ENCODE measurements at places on chromosomes 16 and 17.

DNA sequence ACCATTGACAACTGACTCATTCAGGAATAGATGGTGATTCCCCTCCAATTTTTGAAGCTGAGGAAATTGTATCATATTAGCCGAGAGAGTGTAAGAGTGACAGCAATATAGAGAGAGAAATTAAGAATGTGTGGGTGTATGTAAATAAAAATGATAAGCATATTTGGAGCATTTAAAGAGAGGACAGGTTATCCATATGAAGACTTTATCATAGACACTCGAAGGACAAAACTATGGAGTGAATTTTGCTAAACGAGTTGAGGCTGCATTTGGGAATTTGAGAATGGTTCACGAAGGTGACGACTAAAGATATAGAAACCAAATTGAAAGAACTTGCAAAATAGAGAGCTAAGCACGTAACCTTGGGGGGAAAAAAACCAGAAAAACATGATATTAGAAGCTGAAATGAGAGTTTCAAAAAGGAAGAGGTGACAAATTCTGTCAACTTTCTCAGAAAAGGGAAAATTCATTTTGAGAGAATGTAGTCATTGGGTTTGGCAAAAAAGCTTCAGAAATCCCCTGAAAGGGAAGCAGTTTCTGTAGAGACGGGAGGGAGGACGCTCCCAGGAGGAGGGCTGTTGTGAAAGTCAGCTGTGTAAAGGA is 129.7 kb downstream of the KCNJ2 start:
- no peak for DNase-seq

DNA sequence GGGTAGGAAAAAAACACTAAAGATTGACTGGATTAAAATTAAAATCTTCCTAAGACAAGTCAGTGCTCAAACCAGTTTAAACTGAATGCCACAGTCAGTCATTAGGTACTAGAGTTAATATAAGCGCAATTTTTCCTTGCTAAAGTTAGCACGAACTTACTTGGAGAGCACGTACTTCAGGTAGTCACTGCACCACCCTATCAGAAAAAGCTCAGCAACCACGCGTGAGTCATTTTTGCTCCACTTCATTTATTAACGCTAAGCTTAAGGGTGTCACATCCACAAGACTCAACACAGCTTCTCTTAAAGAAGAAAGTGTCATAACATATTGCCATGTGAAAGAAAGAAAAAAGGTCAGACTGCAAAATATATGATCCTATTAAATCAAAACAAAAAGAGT is 53.1 kb downstream of the TEX2 start:
- no peak for DNase-seq

GRCh38 chr17:61361084-61361483 is 38.6 kb upstream of the TBX2 start:
- DNase-seq = no peak

DNA sequence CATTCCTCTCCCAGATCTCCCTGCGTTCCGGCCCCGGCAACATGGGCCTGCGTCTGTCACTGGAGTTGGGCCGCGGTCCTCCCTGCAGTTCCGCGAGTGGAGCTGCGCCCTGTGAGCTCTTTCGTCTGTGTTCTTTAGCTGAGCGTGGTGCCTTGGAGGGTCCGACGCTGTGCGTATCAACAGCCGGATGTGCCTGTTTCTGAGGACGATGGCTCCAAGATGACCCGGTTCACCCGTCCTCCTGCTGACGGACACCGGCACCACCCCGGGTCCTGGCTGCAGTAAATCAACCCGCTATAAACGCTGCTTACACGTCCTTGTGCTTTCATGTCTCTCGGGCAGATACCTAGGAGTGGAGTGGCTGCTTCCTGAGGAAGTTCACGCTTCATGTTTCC is 44.8 kb upstream of the GNG13 start:
- DNase-seq = no peak

DNA sequence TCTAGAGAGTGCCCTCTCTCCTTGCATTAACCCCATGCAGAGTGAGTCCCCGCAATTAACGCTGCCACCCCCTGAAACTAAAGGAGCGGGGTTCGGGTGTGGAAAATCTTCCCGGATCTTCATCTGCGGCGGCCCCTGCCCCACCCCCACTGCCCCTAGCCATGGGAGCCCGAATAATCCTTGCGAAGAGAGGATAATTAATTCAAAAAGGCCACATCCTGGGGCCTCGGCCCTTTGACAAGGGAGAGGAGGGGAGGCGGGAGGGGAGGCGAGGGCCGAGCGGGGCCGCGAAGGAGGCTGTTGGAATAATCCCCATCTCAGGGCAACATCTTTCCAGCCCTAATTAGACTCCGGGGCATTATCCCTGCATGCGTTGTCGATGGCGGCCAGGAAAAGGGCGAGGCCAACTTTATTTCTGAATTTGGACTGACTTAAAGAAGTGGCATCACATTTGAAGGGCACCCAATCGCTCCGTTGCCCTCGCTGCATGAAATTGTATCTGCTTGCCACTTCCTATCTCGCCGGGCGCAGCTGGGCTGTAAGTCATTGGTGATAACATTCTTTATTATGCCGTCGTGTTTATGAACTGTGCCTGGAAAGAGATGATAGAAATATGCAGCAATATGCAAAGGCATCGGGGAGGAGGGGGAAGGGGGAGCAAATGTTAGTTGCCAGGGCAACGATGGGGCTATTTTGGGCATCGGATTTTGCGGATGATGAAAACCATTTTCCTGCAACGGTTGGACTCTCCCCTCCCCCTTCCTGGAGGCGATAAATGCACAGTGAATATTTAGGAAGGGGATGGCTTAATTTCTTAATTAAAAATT is 387.1 kb upstream of the TNRC6C start:
- DNase-seq = peak; percentile 86

- no peak for DNase-seq
These were observed 12.7 kb downstream of the SCGB1C2 start for GRCh38 chr17:149897-150584.

GRCh38 chr17:72635034-72635635 is 457.4 kb downstream of the SLC39A11 start:
- no peak for DNase-seq

- DNase-seq = no peak
These were observed 232.8 kb downstream of the CCDC182 start for GRCh38 chr17:57512258-57512657.

DNA sequence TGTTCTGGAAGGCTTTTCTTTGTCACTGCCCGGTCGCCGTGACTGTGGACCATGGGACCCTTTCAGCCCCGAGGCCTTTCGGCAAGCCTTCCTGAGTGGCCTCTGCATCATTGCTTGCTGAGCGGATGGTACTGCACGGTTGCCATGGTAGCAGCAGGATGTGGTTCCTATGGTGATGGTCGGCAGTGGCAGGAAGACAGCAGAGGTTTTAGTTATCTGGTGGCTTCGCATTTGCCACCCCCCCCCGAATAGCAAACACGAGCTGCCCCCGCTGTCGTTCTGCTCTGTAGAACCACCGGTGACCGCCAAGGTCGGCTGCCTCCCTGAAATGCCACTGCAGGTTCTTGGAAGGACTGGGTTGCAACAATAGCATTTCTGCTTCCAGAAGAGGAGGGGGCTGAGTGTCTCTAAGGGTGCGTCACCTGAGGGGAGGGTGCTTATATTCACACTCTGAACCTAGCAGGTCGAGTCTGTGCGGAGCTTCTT is 76.6 kb downstream of the CMIP start:
- no peak for DNase-seq

- DNase-seq = no peak
These were observed 17.1 kb downstream of the SAP30BP start for GRCh38 chr17:75684249-75684648.

DNA sequence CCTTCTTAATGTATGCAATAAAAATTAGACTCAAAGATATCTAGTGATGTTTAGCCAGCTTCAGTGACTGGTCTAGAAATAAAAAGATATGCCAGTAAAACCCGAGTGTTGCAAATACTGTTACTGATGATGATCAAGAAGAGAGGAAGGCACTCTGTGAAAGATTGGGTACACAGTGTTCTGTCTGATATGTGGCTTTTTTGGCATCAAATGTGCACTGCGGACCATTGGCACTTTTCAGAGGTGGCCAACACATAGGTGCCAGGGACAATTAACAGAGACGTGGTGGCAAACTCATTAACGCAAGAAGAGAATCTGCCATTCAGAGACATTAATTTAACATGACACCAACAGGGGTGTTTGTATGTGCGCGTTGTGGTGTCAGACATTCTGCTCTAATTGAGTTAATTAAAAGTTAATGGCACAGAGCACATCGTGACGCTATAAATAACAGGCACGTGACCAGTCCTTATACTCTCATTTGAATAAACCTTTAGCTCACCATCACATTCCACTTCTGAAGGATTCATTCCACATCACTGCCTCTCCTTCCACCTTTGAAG is 549.3 kb upstream of the HSBP1 start:
- no peak for DNase-seq

DNA sequence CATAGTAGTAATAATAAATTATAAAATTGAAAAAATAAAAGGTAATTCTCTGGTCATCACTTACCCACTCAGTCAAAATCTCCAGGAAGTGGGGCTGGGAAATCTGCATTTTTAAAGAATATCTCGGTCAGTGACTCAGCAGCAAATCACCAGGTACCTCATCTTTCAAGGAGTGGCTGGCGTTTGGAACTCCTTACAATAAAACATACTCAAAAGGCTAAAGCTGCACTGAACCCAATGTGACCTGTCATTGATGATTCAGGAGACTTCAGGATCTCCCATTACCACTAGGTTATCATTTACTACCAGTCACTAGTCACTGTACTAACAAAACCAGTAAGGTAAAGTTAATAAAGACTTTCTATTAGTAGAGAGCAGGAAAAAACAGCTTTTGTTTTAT is 21.5 kb upstream of the RFFL start:
- DNase-seq = no peak

DNA sequence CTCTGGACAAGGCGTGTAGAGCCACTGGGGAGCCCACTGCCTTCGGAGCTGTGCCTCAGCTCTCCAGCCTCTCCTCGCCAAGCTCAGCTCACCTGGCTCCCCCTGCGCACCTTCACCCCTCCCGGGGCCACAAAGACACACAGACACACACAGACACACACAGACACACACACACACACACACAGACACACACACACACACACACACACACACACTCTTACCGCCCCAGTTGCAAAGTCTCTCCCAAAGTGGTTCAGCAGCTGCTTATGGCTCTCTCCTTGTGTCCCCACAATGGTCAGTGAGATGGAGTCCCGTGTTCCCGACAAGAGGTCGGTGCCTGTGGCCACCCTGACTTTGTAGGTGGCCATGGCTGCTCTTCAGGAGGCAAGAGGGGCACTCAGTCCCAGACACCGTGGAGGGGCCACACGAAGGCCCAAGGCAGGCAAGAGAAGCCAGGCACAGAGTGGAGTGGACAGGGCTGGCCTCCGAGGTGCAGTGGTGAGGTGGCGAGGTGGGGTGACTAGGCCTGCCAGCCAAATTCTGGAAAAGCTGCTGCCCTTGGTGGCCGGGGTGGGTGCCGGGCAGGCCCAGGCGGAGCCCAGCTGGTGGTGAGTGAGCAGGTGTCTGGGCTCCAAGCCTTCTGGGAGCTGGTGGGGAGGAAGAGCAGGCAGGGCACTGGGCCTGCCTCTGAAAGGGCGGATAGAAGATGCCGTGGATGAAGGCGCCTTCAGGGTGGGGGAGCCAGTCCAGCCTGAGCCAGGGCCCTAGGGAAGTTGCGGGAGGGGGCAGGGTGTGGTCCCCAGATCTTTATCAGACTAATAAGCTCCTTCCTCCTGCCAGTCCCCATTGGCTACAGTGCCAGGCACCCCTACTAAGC is at the start of gene ALOX12B:
TSS of gene ALOX12B (minus strand) at position 642 of the 877 bp plus-strand sequence. CDS start at position 368, 274 bp downstream.
- DNase-seq = no peak

GRCh38 chr16:66751053-66751302 is 431 bp downstream of the DYNC1LI2 start:
- no peak for DNase-seq

- DNase-seq = no peak
These were observed 193.7 kb downstream of the C16orf95 start for GRCh38 chr16:87123356-87124001.

GRCh38 chr17:51499897-51500296 is 239.6 kb downstream of the UTP18 start:
- no peak for DNase-seq

DNA sequence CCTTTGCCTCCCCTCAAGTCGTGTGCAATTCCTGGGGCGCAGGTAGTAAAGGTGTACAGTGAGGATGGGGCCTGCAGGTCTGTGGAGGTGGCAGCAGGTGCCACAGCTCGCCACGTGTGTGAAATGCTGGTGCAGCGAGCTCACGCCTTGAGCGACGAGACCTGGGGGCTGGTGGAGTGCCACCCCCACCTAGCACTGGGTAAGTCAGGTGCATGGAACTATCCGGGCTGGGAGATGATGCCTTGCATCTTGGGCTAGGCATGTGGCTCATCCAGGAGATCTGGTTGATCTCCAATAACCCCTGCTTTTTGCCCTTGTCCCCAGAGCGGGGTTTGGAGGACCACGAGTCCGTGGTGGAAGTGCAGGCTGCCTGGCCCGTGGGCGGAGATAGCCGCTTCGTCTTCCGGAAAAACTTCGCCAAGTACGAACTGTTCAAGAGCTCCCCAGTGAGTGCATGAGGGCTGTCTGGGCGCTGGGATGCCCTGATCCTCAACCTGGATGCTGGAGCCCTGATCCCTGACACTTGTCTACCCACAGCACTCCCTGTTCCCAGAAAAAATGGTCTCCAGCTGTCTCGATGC is 5.2 kb downstream of the GRB7 start:
- no peak for DNase-seq

- DNase-seq = no peak
These were observed 1.6 kb upstream of the GAST start for GRCh38 chr17:41710472-41711090.

- no peak for DNase-seq
These were observed 10.7 kb downstream of the CHST4 start for GRCh38 chr16:71536752-71537499.

DNA sequence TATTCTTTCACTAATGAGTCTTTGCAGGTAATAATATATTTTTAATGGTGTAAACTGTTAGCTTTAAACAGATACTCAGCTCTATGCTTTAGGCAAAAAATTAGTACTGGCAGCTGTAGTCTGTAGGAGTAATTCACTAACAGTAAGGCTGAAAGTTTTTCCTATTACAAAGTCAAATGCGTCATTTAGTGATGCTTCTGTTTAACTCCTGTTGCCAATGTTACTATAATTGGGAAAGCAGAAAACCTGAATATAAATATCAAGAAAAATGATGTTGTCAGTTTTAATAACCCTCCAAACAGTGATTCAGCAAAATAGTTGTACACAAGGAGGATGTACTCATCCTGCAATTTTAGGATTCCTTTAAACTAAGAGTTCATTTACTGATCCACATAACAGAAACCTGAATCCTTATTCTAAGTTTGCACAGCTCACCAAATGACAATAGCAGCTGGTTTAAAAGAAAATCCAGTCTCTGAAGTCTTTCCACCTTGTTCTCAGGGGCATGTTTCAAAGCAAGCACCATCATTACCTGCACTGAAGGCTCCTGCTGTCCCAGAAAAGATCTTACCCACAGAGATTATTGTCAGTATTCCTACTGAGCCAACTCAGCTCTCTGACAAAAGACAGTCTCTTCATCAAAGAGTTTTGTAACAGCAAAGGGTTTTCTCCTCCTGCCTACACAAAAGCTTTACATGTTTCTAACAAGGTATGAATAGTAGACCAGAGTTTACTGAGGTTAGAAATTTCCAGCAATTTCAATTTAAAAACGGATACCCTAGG is 4.2 kb downstream of the CDR2 start:
- no peak for DNase-seq

- peak; percentile 54 for DNase-seq
These were observed 19.7 kb downstream of the RHBDL3 start for GRCh38 chr17:32285306-32285705.

- DNase-seq = no peak
These were observed 99.8 kb downstream of the CPPED1 start for GRCh38 chr16:12703935-12704334.
